ENCODE measurements at places on chromosomes 16 and 17.

DNA sequence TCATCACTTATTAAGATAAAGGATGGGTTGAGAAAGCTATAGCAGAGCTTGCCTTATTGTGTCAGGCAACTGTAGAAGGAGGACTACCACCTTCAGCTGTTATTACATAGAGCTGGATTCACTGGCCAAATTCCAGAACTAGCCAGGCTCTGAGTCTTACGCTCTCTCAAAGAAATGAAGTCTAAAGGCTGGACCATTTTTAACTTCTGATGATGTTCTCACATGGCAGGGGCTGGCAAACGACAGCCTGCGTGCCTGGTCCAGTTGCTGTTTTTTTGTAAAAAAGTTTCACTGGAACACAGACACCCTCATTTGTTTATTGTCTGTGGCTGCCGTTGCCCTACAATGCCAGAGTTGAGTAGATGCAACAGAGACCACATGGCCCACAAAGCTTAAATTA is 21.2 kb downstream of the TRAF4 start:
- DNase-seq: no peak

- DNase-seq: no peak
Observed at GRCh38 chr16:86625821-86626220, 47.5 kb downstream of the FOXL1 start.

GRCh38 chr17:50529849-50530248 is 2.7 kb upstream of the EPN3 start:
- DNase-seq: no peak

- no peak for DNase-seq
Observed at GRCh38 chr17:35129973-35130351, 8.5 kb downstream of the FNDC8 start.

- DNase-seq: no peak
Observed at GRCh38 chr16:86533767-86534351, 21.2 kb downstream of the MTHFSD start.

DNA sequence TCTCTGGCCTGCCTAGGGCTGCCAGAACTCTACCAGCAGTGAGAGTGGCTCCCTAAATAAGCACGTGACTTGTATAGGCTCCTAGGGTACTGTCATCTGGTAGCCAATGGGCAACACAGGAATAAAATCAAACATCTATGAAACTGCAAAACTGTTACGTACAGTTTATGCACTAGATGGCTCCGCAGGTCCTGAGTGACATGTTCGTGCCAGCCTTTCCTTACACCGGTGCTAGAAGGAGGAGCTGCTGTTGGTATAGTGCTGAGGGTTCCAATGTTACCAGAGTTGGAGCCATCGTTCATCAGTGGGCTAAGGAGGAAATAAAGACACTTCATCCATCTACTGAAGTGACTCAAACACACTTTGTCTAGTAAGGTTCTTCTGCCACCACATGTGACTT is 63.2 kb upstream of the TRAP1 start:
- DNase-seq: no peak

- DNase-seq: no peak
Observed at GRCh38 chr16:75044800-75045361, 46.1 kb downstream of the ZNRF1 start.

- DNase-seq: no peak
Observed at GRCh38 chr16:426115-426905, 861 bp downstream of the RAB11FIP3 start.

GRCh38 chr17:16934836-16935235 is 37.1 kb downstream of the TNFRSF13B start:
- DNase-seq: no peak

GRCh38 chr16:57693550-57693949 is 1.1 kb upstream of the DRC7 start:
- no peak for DNase-seq

GRCh38 chr17:39122991-39123390 is 28.4 kb downstream of the PLXDC1 start:
- DNase-seq: no peak

Measured in stimulated activated CD4-positive, alpha-beta T cell treated with anti-CD3 and anti-CD28 coated beads, Interleukin-1b, Interleukin-23, amount 100 ng/mL, for 1 hour (primary cell).